CD14-positive monocyte (primary cell): ENCODE measurements at places on chromosomes 11 and 22. TPM values are rescaled to one million over a fixed set of nuclear protein-coding genes. Genes with fewer than 3 reads are reported as not detected.
A peak's percentile ranks its signal among the peaks of the same experiment; 100 is the strongest.

DNA sequence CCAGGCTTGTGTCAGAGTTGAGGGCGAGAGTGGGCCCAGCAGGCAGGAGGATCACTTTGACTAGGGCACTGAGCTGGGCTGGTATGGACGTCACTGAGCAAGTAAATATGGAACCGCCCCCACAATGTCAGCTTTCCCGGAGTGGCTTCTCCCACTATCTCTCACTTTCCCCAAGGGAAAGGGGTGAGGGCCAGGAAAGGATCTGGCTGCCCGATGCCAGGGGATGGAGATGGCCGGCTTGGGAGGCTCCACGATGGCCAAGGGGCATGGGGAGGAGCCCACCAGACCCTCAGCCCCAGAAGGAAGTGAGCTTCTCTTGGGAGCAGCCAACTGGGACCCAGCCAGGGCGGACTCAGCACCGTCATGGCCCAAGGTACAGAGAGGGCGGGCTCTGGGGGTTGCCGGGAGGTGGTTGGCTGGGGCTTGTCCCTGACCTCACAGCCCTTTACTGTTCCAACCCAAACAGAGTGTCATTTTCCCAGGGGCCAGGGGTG lies 8.7 kb downstream of the PRDM11 start:
- DNase-seq, result no peak
- no peaks in the 10 kb centered on the region for H3K36me3 ChIP-seq
- no peaks in the 10 kb centered on the region for H3K4me1 ChIP-seq
- H3K27ac ChIP-seq, result no peak overlapping the region
- H3K27me3 ChIP-seq, result no peaks in the 10 kb centered on the region

The ATP5MG gene
- polyA plus RNA-seq, result 688 TPM

- no peak overlapping the region for H3K27ac ChIP-seq
- H3K4me1 ChIP-seq, result peaks cover 80% of the 10 kb centered on the region
- no peak for DNase-seq
- no peaks in the 10 kb centered on the region for H3K27me3 ChIP-seq
These were observed 6.6 kb upstream of the CDC42BPG start for GRCh38 chr11:64850979-64851567.

DNA sequence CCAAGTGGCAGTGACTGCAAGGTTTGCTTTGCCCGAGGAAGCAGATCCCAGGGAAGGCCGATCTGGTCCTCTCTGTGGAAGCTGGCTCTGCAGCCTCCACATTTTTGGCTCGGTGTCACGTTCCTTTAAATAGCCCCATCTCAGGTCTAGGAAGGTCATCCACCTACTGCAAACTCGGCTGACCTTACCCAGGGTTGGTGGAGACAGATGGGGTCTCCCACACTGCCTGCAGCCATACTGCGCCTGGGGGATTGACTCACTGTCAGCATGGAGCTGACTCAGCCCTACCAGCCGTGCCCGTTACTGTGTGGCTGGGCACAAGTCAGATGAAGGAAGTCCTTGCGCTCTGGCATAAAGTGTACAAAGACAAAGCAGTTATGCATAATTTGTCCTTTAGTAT lies 16.9 kb downstream of the CDPF1 start:
- peak; percentile 22 for DNase-seq
- H3K27ac ChIP-seq, result peak overlapping the region; percentile 45
- no peaks in the 10 kb centered on the region for H3K27me3 ChIP-seq
- H3K36me3 ChIP-seq, result peaks cover 42% of the 10 kb centered on the region

GRCh38 chr11:105181521-105181920 lies 42.0 kb upstream of the CARD18 start:
- peaks cover 5% of the 10 kb centered on the region for H3K36me3 ChIP-seq
- H3K4me1 ChIP-seq, result peaks cover 51% of the 10 kb centered on the region
- H3K27ac ChIP-seq, result peak overlapping the region; percentile 81
- peak overlapping the region; percentile 35 for H3K4me3 ChIP-seq
- no peaks in the 10 kb centered on the region for H3K27me3 ChIP-seq

GRCh38 chr11:34091825-34092224 lies 13.6 kb upstream of the NAT10 start:
- H3K27ac ChIP-seq, result no peak overlapping the region
- peaks cover 92% of the 10 kb centered on the region for H3K36me3 ChIP-seq
- H3K27me3 ChIP-seq, result no peaks in the 10 kb centered on the region
- no peaks in the 10 kb centered on the region for H3K4me1 ChIP-seq
- H3K4me3 ChIP-seq, result no peak overlapping the region

DNA sequence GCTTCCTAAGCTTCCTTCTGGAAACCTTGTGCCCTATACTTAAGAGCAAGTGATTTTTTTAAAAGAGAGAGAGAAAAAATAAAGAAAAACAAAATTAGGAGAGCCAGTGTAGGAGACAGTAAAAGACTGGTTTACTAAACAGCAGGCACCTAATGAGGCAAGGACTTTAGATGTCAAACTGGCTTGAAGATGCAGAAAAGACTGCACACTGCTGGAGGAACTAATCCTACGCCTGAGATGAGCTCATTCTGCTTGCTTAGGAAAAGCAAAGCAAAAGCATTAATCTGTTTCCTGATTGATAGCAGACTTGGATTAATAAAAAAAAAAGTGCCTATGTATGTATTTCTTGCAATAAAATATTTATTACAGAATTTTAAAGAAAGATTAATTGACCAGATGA lies 113.6 kb upstream of the SEZ6L start:
- no peak for DNase-seq
- H3K27ac ChIP-seq, result no peak overlapping the region
- H3K4me3 ChIP-seq, result no peak overlapping the region
- H3K27me3 ChIP-seq, result peaks cover 2% of the 10 kb centered on the region
- H3K36me3 ChIP-seq, result no peaks in the 10 kb centered on the region

GRCh38 chr11:134666273-134667174 lies 254.5 kb upstream of the B3GAT1 start:
- no peaks in the 10 kb centered on the region for H3K4me1 ChIP-seq
- H3K4me3 ChIP-seq, result no peak overlapping the region
- H3K36me3 ChIP-seq, result no peaks in the 10 kb centered on the region
- no peak for DNase-seq
- no peaks in the 10 kb centered on the region for H3K27me3 ChIP-seq

DNA sequence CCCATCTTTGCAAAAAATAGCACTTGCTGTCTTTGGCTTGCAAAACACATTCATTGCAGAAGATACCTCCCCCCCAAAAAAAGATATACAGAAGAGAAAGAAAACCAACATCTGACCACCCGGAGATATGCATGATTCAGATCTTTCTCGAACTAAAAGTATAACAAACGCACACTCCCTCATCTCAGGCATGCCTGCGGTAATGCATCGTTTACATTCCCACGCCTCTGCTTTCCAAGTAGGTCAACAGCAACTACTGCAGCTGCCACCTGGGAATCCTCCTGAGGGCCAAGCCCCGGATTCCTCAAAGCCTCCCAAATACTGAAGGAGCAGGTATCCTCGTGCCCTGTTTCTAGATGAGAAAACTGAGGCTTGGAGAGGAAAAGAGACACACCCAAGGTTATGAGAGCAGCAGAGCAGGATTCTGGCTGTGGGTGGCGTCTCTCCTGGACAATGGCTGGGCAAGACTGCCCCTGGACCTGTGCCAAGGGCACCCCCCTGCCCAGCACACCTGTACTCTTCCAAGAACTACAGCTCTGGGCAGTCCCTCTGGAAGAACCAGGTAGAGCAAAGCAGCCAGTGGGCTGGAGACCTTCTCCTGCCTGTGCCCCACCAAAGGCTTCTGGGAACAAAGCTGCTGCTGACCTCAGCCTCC lies 38.1 kb downstream of the NUP50 start:
- H3K4me3 ChIP-seq, result no peak overlapping the region
- no peaks in the 10 kb centered on the region for H3K27me3 ChIP-seq
- no peaks in the 10 kb centered on the region for H3K4me1 ChIP-seq
- DNase-seq, result no peak
- H3K27ac ChIP-seq, result no peak overlapping the region
- H3K36me3 ChIP-seq, result peaks cover 100% of the 10 kb centered on the region

GRCh38 chr11:134783234-134783633 lies 371.2 kb upstream of the B3GAT1 start:
- H3K4me3 ChIP-seq, result no peak overlapping the region
- H3K27me3 ChIP-seq, result no peaks in the 10 kb centered on the region
- no peak overlapping the region for H3K27ac ChIP-seq
- no peaks in the 10 kb centered on the region for H3K36me3 ChIP-seq
- DNase-seq, result no peak
- H3K4me1 ChIP-seq, result no peaks in the 10 kb centered on the region

DNA sequence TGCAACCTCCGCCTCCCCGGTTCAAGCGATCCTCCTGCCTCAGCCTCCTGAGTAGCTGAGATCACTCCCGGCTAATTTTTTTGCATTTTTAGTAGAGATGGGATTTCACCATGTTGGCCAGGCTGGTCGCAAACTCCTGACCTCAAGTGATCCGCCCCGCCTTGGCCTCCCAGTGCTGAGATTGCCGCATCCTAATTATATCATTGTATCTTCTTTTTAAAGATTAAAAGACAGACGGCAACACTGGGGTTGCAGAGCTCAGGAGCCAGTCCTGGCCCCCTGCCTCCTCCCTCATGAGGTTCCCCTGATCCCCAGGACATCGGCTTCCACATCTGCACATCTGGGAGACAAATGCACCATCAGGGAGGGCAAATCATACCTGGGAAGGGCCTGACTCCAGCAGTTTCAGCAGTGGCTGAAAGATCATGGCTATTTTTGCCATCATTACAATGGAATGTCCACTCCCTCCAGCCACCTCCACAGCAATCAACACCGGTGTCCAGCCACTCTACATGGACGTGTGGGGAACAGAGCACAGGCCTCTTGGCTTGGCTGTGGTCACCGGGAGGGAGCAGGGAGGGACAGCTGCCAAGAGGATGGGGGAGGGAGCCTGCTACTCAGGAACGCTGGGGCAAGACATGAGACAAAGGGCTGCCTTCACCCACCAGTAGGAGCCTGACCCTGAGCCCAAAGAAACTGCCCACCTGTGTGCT lies 9.2 kb upstream of the CELSR1 start:
- no peaks in the 10 kb centered on the region for H3K36me3 ChIP-seq
- peaks cover 6% of the 10 kb centered on the region for H3K27me3 ChIP-seq
- H3K4me1 ChIP-seq, result peaks cover 7% of the 10 kb centered on the region
- DNase-seq, result no peak

GRCh38 chr11:134544095-134544815 lies 132.2 kb upstream of the B3GAT1 start:
- no peaks in the 10 kb centered on the region for H3K4me1 ChIP-seq
- no peaks in the 10 kb centered on the region for H3K27me3 ChIP-seq
- no peak overlapping the region for H3K4me3 ChIP-seq
- DNase-seq, result no peak

The GAL3ST3 gene
- not detected for polyA plus RNA-seq

The CARD18 gene
- not detected for polyA plus RNA-seq

- no peaks in the 10 kb centered on the region for H3K36me3 ChIP-seq
- H3K27me3 ChIP-seq, result no peaks in the 10 kb centered on the region
- no peak overlapping the region for H3K4me3 ChIP-seq
These were observed 66.2 kb downstream of the GRIK4 start for GRCh38 chr11:120577624-120578363.

GRCh38 chr22:46425016-46425415 lies 89.5 kb downstream of the TRMU start:
- H3K4me1 ChIP-seq, result no peaks in the 10 kb centered on the region
- H3K36me3 ChIP-seq, result no peaks in the 10 kb centered on the region
- no peaks in the 10 kb centered on the region for H3K27me3 ChIP-seq

- no peak overlapping the region for H3K27ac ChIP-seq
- no peaks in the 10 kb centered on the region for H3K27me3 ChIP-seq
- H3K4me3 ChIP-seq, result no peak overlapping the region
- H3K4me1 ChIP-seq, result peaks cover 17% of the 10 kb centered on the region
These were observed 994 bp downstream of the TAGLN start for GRCh38 chr11:117199916-117200812.

The FGF3 gene
- not detected in 2 replicates for polyA plus RNA-seq

The CARD16 gene
- polyA plus RNA-seq, result 161 and 294 TPM in 2 replicates

The KCNK4 gene
- not detected in 2 replicates for polyA plus RNA-seq

The ANO3 gene
- not detected for polyA plus RNA-seq

The FLRT1 gene
- polyA plus RNA-seq, result not detected

The SLC22A6 gene
- polyA plus RNA-seq, result not detected

The FAM111B gene
- polyA plus RNA-seq, result 0.09 TPM

GRCh38 chr22:20843501-20843900 lies 15.1 kb downstream of the PI4KA start:
- no peak overlapping the region for H3K27ac ChIP-seq
- H3K27me3 ChIP-seq, result no peaks in the 10 kb centered on the region
- H3K36me3 ChIP-seq, result no peaks in the 10 kb centered on the region
- no peaks in the 10 kb centered on the region for H3K4me1 ChIP-seq

The MCAM gene
- not detected in 2 replicates for polyA plus RNA-seq

The MUC5AC gene
- not detected for polyA plus RNA-seq

- H3K4me3 ChIP-seq, result no peak overlapping the region
- no peak overlapping the region for H3K27ac ChIP-seq
- no peaks in the 10 kb centered on the region for H3K4me1 ChIP-seq
- DNase-seq, result no peak
- H3K27me3 ChIP-seq, result peaks cover 67% of the 10 kb centered on the region
- no peaks in the 10 kb centered on the region for H3K36me3 ChIP-seq
These were observed 14.1 kb upstream of the SYT8 start for GRCh38 chr11:1820463-1821325.

- H3K36me3 ChIP-seq, result no peaks in the 10 kb centered on the region
- H3K4me3 ChIP-seq, result no peak overlapping the region
- no peak overlapping the region for H3K27ac ChIP-seq
- peaks cover 5% of the 10 kb centered on the region for H3K4me1 ChIP-seq
- no peaks in the 10 kb centered on the region for H3K27me3 ChIP-seq
These were observed 152.7 kb downstream of the ADAMTS15 start for GRCh38 chr11:130601141-130601540.

GRCh38 chr11:31531293-31531692 lies 21.7 kb downstream of the ELP4 start:
- H3K27me3 ChIP-seq, result no peaks in the 10 kb centered on the region
- H3K4me1 ChIP-seq, result no peaks in the 10 kb centered on the region
- no peak for DNase-seq
- H3K36me3 ChIP-seq, result peaks cover 5% of the 10 kb centered on the region

DNA sequence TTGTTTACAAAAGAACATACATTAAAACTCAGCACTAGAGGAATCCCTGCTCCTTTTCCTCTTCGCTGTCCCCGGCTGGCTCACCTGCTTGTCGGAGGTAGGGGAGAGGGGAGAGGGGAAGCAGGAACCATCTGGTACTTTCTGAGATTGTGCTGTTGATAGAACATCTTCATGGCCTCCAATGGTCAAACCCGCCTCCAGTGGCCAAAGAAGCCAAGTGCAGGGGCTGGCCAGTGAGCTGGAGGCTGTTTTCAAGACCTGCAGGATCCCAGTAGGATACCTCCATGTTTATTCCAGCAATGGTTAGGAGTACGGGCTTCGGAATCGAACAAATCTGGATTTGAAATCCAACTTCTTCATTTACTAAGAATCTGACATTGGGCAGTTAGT lies 92.6 kb downstream of the PKNOX2 start:
- no peaks in the 10 kb centered on the region for H3K36me3 ChIP-seq
- no peak overlapping the region for H3K4me3 ChIP-seq
- H3K4me1 ChIP-seq, result no peaks in the 10 kb centered on the region
- H3K27me3 ChIP-seq, result peaks cover 7% of the 10 kb centered on the region
- H3K27ac ChIP-seq, result no peak overlapping the region

- DNase-seq, result no peak
- peaks cover 28% of the 10 kb centered on the region for H3K27me3 ChIP-seq
- H3K27ac ChIP-seq, result no peak overlapping the region
- no peak overlapping the region for H3K4me3 ChIP-seq
- peaks cover 8% of the 10 kb centered on the region for H3K4me1 ChIP-seq
These were observed 470.5 kb upstream of the CADM1 start for GRCh38 chr11:115974703-115975102.

DNA sequence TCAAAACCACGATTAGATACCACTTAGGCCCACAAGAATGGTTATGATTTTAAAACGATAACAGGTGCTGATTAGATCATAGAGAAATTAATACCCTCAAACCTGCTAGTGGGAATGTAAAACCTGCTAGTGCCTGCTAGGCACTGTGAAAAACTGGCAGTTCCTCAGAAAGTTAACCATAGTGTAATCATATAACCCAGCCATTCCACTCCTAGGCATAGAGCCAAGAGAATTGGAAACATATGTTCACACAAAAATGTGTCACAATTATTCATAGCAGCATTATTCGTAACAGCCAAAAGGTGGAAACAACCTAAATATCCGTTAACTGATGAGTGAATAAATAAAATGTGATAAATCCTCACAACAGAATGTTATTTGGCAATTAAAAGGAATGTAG lies 122.2 kb upstream of the SYN3 start:
- no peak for DNase-seq
- H3K4me1 ChIP-seq, result no peaks in the 10 kb centered on the region
- H3K4me3 ChIP-seq, result no peak overlapping the region
